ENCODE measurements at places on chromosomes 16 and 17.
A peak's percentile ranks its signal among the peaks of the same experiment; 100 is the strongest.

- no peak for DNase-seq
Measured at GRCh38 chr17:71793518-71793917, 327.3 kb upstream of the SOX9 start.

- DNase-seq, result no peak
Measured at GRCh38 chr16:26762594-26762993, 304.1 kb upstream of the C16orf82 start.

DNA sequence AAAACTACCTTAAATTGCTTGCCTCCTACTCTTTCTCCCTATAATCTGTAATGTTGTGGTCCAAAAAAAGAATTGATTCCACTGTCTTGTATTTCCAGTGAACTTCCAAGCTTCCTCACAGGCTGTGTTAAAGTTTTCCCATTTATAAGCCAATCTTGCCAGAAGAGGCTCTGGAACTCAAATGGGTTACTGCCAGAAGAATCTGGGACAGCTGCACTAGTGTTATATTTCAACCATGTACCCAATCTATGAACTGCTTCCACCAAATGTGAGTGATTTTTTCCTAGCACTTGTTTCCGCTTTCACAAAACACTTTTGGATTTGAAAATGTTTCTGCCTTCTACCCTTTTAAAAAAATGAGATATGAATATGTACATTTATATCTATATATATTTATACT is 1.8 kb downstream of the CCDC43 start:
- no peak for DNase-seq

- DNase-seq, result peak; percentile 58
Measured at GRCh38 chr16:3716831-3717234, 491 bp downstream of the TRAP1 start.

DNA sequence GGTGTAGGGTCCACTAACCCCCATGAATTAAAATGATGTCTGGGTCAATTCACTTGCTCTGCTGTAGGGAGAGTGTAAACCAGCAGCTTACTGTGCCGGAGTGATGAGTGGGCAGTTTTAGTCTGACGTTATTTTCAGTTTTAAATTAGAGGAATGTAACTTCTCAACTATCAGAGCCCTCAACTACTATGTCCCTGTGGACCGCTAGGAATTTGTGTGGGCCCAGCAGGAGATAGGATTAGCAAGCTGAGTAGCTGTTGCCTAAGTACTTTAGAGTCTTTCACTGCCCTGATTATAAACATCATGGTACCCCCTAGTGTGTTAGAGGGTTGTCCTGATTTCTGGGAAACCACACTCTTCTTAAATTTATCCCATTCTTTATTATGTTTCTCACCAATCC is 11.4 kb downstream of the MARVELD3 start:
- no peak for DNase-seq

DNA sequence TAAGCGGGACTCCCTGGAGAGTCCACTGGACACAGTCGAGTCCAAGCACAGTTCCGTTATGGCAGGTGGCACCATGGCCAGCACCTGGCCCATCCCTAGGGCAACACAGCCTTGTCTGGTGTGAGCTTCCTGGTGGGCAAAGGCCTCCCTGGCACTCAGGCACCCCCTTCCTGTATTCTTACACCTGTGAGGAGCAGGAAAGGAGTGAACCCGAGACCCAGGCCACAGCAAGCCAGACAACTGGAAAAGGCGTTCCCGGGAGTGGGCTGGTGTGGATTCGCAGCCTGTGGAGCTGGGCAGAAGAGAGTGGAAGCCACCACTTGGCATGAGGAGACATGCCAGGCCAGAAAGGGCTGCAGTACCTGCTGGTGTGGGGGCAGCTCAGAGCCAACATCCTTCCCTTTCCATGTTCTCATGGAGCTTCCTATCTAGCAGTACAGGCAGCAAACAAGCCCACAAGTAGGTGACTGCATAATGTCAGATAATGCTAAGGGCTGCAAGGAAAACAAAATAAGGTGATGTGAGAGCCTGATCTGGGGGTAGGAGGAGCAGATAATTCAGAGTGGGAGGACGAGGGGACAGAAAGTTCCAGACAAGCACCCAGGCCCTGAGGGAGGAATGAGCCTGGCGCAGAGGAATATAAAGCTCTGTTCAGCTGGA is 87.0 kb downstream of the GNAO1 start:
- DNase-seq, result no peak

GRCh38 chr17:36550491-36551417 is 6.0 kb downstream of the GGNBP2 start:
- DNase-seq, result no peak

DNA sequence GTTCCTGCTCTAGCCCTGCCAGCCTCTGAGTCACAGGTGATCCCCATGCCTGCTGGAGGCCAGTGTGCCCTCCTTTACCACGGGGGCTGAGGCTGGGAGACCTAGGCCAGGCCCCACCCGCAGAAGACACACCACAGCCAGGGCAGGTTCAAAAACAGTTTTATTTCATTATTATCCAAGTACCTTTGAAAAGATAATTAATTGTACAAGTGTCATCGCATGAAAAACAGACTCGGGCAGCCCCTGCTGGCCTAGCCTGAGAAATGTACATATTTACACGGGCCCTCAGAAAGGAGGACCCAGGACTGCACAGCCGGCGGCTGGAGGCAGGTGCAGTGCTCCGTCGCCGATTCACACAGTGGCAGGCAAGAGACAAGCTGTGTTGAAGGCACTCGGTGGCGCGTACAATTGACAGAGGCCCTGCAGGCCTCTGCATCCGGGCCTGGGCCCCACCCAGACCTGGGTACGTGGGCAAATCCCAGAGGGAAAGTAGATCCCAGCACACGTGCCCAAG is 4.4 kb downstream of the PDIA2 start:
- no peak for DNase-seq

GRCh38 chr16:83878838-83879237 is 20.1 kb upstream of the MLYCD start:
- DNase-seq, result no peak

DNA sequence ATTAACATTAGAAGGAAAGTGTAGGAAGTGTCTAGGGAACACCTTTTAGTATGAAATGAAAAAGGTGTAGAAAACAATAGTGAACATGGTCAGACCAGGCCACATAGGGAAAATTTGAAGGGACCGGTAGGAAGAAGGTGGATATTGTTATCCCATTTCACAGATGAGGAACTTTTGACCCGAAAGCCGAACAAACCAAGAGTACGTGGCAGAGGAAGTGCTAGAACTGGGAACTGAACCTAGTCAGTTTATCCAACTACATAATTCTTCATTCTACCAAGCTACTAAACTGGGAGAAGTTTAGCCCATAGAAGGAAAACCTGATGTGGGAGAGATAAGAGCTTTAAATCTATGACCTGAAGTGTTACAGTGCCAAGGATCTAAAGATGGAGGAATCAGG is 43.2 kb downstream of the YPEL2 start:
- DNase-seq, result no peak

DNA sequence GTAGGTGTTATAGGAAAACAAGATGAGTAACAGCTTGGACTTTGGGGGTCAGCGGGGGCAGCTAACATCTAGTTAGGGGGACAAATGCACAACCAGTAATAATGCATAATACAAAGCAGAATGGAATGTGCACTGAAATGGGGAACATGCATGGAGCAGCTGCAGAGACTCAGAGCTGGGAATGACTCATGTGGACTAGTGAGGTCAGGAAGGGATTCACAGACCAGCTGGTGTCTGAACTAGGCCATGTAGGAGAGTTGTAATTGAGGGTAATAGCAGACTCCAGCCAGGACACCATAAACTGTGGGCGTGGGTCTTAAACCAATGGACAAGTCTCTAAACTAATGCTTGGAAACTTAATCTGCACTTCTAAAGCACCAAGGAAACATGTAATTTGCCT is 176.8 kb upstream of the ASIC2 start:
- DNase-seq, result no peak

GRCh38 chr17:42133461-42134041 is 10.9 kb downstream of the HSPB9 start:
- DNase-seq, result no peak

DNA sequence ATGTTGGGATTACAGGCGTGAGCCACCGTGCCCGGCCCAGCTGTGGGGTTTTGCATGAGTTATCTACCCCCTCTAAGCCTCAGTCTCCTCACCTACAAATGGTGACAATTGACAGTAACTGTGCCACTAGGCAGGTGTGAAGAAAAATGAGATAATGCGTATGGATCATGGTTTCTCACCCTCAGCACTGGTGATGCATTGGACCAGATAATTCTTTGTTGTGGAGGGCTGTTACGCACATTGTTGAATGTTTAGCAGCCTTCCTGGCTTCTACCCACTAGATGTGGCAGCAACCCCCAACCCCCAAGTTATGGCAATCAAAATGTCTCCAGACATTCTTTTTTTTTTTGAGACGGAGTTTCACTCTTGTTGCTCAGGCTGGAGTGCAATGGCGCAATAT is 9.0 kb upstream of the HAPSTR1 start:
- DNase-seq, result no peak

DNA sequence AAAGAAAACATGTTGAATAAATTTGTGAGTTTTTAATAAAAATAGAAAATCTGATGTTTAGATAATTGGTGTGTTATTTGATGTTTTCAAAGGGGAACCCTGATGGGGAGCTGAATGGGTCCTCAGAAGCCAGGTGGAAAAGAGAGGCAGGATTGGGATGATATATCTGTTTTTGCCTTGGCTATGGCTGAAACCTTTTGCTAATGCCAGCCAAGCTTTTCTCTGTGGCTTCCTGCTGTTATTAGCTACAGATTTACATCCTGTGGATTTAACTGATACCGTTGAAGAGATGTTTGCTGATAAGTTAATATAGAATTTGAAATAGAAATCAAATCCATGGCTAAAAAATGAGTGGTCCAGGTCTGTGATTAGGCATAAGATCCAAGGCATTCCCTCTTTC is 4.2 kb upstream of the AATF start:
- no peak for DNase-seq

- DNase-seq, result no peak
Measured at GRCh38 chr17:40524243-40524965, 23.0 kb upstream of the TNS4 start.

GRCh38 chr16:63943566-63943965 is 1178.3 kb downstream of the CDH11 start:
- DNase-seq, result no peak

- DNase-seq, result no peak
Measured at GRCh38 chr16:54284319-54284930, 2.2 kb downstream of the IRX3 start.

DNA sequence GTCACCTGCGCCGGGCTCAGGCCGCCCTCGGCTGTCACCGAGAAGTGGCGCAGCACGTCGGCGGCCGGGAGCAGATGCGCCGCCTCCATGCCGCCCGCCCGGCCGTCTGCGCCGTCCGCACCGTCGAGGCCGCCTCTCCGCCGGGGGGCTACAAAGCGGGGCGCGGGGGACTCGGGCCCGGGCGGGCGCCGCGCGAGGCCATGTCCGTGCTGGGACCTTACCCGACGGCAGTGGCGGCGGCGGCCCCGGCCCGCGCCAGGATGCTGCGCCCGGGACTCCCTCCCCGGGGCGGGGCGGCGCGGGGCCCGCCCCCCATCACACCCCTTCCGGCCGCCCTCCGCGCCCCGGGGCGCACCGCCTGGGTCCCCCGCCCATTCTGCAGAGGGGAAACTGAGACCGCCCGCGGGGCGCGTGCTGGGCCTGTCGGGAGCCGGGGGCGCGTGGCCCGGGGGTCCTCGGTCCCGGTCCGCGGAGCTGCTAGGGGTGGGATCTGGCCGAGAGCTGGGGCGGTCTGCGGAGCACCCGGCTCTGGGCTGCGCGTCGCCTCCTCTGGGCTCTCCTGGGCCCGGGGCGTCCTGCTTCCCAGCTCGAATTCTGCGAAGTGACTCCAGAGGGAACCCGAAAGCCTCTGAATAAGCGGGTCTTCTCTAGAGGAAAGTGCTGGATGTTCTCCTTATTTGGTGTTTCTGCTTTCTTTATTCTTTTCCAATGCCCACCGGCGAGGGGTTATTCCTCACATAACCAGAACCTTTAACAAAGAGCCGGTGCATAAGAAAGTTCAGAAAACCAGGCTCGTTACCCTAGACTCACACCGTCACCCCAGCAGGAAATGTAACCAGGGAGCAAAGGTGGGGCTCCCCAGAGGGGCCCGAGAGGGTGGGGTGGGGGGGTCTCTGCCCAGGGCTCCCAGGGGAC is at the start of gene ATP2A3:
ATP2A3 (minus strand) TSS at position 235 of the 915 bp plus-strand sequence; CDS start at position 89, 146 bp downstream.
- DNase-seq, result peak; percentile 69

DNA sequence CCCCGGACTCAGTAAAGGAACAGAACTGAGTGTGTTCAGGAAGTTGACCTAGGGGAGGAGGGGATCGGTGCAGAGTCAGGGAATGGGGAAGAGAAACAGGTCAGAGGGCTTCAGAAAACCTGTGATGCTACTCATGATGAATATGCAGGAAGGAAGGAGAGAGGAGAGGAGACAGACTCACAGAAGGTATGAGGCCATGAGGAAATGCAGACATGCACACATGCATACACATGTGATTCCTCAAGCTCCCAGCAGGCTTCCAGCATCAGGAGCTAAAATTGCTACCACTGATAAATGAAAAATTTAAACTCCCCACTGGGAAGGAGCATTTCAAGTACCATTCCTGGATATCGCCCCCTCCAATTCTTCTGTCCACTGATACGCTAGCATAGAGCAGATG is 262.6 kb downstream of the SLC39A11 start:
- no peak for DNase-seq

GRCh38 chr17:1108765-1109605 is 70.8 kb downstream of the ABR start:
- DNase-seq, result peak; percentile 70

- DNase-seq, result no peak
Measured at GRCh38 chr17:81923302-81924260, 4.0 kb downstream of the MAFG start.

DNA sequence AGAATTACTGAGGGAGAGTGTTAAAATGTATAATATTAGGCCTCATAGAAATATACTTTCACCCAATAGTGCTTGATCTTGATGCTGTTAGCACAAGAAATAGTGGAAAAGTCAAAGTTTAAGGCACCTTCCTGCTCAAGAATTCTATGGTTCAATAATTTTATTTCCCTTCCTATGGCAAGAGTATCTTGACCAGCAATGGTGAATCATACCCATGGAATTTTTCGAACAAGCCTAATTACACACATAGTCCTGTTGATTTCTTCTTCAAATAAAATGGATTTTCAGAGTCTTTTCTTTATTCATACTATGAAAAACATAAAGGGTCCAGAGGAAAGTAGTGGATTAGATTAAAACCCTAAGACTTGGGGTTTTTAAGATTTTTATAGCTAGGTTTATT is 810.6 kb downstream of the CDH11 start:
- no peak for DNase-seq
